Fibroblast of the conjunctiva (primary cell): ENCODE measurements at places on chromosomes 4 and X.
A peak's percentile ranks its signal among the peaks of the same experiment; 100 is the strongest.

GRCh38 chr4:122747883-122748282, 15.4 kb downstream of the BBS12 start:
- peak; percentile 55 for DNase-seq

DNA sequence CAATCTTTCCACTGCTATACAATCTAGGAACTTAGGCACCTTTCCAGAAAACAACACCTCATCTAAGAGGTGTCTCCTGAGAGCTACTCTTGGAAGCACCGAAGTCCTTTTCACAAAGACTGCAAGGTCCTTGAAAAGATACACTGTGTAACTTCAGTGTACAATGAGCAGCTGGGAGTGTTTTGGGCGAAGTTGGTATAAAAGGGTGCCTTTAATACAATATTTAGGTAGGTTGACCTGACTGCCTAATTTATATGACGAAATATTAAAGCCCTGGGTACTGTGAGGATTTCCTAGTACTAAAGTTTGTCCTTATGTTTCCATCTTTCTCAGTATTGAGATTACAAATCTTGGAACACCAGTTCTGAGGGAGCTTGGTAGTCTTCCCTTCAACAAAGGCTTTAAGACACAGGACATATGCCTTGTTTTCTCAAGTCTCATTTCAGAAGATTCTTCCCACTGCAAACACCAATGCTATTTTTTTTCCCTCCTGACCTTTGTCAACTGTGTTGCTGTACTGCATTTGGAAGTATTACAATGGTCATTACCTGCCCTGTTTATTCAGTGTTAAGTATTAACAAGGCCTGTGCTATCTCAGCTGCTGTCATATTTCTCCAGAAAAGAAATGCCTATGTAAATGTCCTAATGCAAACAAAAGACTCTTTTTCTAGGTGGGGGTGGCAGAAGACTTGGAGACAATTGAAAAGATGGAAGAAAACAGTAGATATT, 134.2 kb downstream of the MAML3 start:
- DNase-seq: no peak

DNA sequence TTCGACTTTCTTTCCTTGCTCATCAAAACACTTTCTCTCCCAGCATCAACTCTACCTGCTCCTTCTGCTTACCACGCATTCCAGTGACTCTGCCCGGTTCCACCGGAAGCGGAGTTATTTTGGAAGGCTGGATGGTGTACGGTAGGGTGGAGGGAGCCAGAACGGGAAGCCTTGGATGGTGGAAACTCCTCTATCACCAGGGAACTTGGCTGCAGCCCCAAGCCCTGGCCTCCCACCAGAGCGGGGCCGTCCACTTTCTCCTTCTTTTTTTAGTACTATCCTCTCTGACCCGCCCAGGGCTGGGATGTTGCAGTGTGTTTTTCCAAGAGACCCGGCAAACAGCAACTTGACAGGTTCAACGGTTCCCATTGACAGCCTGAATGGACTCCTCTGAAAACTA, 27.6 kb downstream of the ADGRG2 start:
- DNase-seq: no peak

GRCh38 chrX:106300656-106301055, 132.6 kb downstream of the PWWP3B start:
- DNase-seq: no peak

DNA sequence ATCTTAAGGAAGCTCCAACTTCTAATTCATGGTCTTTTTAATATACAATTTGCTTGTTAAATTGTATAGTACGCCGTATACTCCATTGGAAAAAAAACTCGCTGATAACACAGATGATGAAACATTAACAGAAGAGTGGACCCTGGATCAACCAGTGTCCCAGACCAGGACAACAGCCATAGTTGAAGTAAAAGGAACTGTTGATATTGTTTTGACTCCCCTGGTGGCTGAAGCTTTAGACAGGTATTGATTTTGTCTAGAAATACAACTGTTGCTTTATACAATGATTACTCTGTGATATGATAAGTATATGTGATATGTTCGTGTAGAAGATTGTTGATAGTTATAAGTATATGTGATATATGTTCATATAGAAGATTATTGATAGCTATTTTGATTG, 91.7 kb downstream of the BLTP1 start:
- no peak for DNase-seq

GRCh38 chr4:174835536-174835935, 6.5 kb upstream of the GLRA3 start:
- no peak for DNase-seq

DNA sequence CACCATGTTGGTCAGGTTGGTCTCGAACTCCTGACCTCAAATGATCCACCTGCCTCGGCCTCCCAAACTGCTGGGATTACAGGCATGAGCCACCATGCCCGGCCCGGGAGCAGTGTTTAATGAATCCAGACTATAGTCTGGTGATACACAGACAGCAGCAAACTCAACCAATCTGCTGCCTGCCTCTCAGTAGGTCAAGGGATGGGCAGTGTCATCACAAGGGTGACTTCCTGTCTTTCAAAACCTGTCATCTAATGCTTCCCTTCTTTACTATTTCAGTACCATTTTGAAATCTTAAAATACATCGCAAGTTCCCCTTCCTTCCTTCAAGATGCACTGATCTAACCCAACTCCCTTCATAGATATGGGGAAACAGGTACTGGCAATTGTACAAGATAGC, 8.4 kb downstream of the RPL39 start:
- no peak for DNase-seq

GRCh38 chrX:54894159-54894558, 26.5 kb upstream of the TRO start:
- no peak for DNase-seq

DNA sequence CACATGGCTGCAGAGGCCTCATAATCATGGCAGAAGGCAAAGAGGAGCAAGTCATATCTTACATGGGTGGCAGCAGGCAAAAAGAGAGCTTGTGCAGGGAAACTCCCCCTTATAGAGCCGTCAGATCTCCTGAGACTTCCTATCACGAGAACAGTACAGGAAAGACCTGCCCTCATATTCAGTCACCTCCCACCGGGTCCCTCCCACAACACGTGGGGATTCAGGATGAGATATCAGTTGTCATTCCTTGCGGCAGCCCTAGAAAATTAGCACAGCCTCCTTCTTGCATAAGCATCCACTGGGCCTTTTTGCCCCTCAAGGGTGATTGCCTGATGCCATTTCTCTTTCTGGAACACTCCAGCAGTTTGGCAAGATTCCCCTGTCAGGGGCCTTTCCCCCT, 61.7 kb upstream of the STX18 start:
- no peak for DNase-seq

GRCh38 chr4:174674305-174674840, 152.1 kb upstream of the HPGD start:
- DNase-seq: no peak

GRCh38 chr4:175048906-175049305, 130.7 kb downstream of the ADAM29 start:
- DNase-seq: peak; percentile 1

DNA sequence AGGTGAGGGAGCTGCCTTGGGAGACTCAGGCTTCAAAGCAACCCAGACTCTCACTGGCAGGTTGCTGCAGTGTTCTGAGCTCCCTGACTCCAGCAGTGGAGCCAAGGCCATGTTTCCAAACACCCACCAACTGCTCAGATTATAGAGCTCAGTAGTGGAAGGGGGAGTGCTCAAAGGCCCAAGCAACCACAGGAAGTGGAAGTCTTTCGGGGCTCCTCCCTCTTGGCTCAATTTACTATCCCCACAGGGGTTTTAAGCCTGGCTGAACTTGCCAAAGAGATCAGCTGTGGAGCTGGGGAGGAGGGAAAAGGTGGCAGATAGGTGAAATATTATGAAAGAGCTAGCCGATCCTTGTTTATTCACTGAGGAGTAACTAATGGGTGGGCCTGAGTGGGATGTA, 82.5 kb downstream of the HPRT1 start:
- peak; percentile 87 for DNase-seq

DNA sequence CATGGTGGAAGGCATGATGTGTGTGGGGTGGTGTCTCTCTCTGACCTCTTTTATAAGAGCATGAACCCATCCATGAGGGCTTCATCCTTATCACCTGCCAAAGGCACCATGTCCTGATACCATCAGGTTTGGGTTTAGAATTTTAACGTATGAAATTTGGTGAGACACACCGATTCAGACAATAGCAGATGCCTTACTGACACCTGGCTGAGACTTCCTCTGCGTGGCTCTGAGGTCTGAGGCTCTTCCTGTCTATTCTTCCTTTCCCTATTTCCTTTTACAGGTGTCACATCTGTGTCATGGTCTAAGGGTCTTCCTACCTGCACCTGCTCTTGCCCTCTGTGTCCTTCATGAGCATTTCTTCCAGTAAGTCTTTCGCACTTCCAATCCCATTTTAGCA, 320.7 kb upstream of the CLNK start:
- DNase-seq: no peak

GRCh38 chrX:11103006-11103405, 8.1 kb upstream of the HCCS start:
- DNase-seq: no peak

DNA sequence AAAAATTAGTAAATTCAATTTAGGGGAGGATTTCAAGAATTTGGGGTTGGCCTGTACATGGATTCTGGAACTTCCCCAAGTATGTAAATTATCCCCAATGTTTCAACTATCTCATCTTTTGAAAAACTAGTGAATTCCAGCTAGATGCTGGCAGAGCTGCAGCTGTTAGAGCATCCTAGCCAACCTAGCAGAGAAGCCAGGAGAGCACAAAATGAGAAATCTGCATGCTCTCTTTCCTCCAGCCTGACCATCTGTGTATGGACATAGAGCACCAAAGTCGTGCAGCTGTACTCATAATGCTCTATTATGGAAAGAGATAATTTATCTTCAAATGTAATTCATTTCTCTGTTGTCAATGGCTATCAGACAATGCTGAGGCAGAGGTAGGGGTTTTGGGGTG, 1217.7 kb downstream of the PCDH19 start:
- no peak for DNase-seq

DNA sequence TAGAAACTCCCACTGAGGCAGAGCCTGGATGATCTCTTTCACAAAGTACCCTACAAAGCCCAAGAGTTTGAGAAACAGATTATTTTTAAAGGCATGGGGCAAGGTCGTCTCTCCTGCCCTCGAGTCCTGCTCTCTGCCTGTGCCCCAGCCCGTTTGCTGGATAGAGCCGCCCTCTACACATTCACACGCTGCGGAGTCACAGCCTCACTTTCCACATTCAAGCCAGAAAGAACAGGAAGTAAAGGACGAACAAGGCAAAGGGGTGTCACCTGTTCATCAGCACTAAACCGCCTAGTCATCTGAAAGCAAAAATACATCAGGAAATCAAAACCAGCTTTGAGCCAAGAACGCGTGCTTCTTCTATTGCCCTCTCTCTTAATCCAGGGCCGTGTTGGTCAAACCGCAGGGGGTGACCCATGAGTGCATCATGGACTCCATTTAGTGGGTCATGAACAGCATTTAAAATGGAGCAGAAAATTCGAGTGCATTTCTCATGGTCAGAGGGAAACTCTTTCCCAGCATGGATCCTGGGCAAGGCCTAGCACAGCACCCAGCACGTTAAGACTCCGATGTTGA, 83.4 kb downstream of the PHKA2 start:
- no peak for DNase-seq

- DNase-seq: peak; percentile 35
Measured at GRCh38 chr4:52643785-52644244, 15.3 kb downstream of the USP46 start.

GRCh38 chrX:5876984-5877596, 351.6 kb downstream of the NLGN4X start:
- DNase-seq: no peak

GRCh38 chr4:128307123-128307571, 19.5 kb upstream of the PGRMC2 start:
- no peak for DNase-seq

DNA sequence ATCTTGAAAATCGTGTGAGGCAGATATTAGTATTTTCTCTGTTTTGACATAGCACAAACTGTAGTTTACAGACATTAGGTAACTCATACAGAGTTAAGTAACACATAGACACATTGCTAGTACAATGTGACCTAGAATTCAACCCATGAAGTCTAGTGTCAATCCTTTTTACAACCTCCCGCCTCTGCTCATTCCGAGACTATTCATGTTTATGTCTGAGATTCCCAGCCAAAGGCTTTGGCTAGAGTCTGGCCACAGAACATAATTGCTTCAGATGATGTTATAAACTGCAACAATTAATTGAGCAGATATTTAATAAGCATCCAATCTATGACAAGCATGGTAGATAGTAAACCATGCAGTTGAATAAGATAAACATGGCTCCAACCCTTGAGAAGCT, 841.0 kb downstream of the STIM2 start:
- no peak for DNase-seq

GRCh38 chr4:180156684-180157083, 2086.5 kb upstream of the TENM3 start:
- no peak for DNase-seq

DNA sequence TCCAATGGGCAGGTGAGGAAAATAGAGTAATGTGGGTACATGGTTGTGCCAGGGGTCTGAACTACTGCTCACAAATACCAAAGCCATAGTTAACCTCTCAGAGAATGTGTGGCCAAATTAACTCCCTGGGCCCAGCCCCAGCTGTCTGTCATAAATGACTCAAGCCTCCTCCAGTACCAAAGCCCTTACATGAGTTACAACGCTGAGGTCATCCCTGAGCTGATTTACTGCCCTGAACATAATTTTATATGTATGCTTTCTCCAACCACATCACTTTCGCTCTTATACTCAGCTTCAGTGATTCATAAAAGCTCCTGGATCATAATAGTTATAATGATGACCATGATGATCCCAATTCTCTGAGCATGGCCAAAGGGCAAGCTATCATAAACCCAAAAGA, 283.9 kb downstream of the NKX6-1 start:
- no peak for DNase-seq

DNA sequence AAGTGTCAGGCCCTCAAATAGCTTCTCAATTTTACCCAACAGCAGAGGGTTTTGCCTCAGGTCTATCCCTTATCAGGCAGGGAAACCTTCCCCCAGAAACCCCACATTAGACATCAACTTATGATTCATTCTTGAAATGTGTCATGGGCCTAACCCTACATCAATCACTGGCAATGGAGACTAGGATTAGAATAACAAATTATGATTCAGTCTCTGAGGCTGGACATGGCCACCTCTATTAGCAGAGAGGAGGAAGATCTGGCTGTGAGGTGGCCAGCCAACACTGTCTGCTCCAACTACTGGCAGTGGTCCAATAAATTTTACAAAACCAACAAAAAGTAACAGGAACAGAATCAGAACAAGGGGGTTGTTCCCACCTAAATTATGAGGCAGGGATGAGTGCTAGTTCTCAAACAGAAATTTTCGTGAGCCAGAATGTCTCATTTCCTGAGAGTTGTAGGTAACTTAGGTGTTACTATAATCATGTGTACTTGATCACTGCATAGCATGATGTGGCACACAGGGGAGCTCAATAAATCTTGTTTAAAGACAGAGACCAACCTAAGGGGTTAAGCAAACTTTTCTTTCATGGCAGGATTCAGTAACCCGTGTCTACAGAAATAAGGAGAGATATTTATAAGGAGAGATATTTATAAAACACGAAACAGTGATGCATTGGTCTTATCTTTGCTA, 126.8 kb downstream of the NFKB1 start:
- peak; percentile 12 for DNase-seq

- DNase-seq: no peak
Measured at GRCh38 chr4:96164814-96165351, 325.0 kb downstream of the PDHA2 start.
